ENCODE measurements at places on chromosomes 7 and 10. TPM values are rescaled to one million over a fixed set of nuclear protein-coding genes. Genes with fewer than 3 reads are reported as not detected.

TACC2 gene
- 334 TPM for total RNA-seq

AKR1C2 gene
- total RNA-seq, result 336 TPM

- no peaks in the 10 kb centered on the region for H3K27me3 ChIP-seq
- H3K4me1 ChIP-seq, result no peaks in the 10 kb centered on the region
- no peak overlapping the region for H3K27ac ChIP-seq
- DNase-seq, result no peak
Observed at GRCh38 chr10:89926736-89927135, 225.3 kb downstream of the KIF20B start.

- DNase-seq, result no peak
- H3K4me3 ChIP-seq, result no peak overlapping the region
- peaks cover 25% of the 10 kb centered on the region for H3K4me1 ChIP-seq
Observed at GRCh38 chr7:135489791-135490190, 20.1 kb downstream of the CNOT4 start.

GRCh38 chr7:64872351-64873154 is 30.5 kb upstream of the ZNF273 start:
- no peak overlapping the region for H3K27ac ChIP-seq
- H3K4me1 ChIP-seq, result no peaks in the 10 kb centered on the region

DNA sequence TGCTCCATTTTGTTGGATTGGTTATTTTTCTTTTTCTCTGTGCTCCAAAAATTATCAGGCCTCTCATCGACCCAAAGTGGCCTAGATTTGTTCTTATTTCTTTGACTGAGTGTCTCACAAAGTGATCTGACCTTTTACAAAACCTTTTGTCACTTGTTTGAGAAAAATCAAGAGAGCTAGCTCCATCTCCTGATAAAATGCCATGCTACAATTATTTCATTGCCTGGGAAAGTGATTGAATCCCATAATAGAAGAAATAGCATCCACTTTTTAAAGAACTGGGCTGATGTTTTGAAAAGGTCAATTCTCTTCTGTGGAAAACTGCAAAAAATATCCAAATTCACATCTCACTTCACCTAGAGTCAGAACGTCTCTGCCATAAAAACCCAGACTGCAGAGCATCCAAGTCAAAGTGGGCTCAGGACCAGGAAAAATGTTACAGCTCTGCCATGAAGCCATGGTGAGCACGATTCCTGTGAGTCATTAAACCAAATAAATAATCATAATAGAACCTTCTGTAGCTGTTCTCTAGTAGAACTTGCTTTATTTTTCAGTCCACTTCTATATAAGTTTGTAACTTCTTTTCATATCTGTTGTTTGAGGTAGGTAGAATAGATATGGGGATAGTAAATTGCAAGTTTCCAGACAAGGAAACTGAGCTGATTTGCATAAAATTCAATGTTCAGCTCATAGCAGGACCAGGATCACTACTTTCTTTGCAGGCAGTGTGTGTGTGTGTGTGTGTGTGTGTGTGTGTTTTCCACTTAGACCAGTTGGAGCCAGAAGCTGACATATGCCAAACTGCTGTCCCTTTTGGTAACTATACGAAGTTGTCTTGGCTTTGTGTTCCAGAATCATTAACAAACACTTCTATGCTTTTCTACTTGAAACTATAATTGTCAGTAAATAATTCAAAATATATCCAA is 632.5 kb upstream of the ANKRD30A start:
- peaks cover 16% of the 10 kb centered on the region for H3K4me1 ChIP-seq
- DNase-seq, result no peak
- no peaks in the 10 kb centered on the region for H3K36me3 ChIP-seq
- H3K4me3 ChIP-seq, result no peak overlapping the region
- H3K27me3 ChIP-seq, result no peaks in the 10 kb centered on the region
- H3K27ac ChIP-seq, result no peak overlapping the region
